ENCODE measurements at places on chromosomes 1 and 21.

GRCh38 chr1:181216591-181216994 is 128.1 kb downstream of the IER5 start:
- DNase-seq = no peak

DNA sequence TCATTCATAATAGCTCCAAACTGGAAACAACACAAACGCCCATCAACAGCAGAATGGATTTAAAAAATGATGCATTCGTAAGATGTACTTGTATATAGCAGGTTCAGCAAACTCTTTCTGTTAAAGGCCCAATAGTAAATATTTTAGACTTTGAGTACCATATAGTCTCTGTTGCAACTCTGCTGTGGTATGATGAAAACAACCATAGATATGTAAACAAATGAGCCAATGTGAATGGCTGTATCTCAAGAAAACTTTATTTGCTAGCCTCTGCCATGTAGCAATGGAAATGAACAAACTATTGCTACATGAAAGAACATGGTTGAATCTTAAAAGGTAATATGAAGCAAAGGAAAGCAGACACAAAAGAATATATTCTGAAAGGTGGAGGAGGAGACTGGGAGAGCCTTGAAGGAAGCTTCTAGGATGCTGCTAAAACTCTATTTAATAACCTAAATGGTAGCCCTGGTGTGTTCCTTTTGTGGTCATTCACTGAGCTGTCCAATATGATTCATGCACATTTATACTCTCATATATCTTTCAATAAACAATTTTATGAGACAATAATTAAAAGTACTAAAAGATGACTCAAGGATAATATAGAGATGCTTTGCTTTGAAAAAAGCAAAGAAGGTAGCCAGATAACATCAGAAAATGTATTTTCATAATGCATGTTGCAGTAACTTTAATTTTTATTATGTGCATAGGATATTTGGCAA is 29.1 kb upstream of the FMO3 start:
- DNase-seq = peak; percentile 18

- peak; percentile 39 for DNase-seq
Measured at GRCh38 chr1:52157582-52157981, 15.7 kb downstream of the ZFYVE9 start.

DNA sequence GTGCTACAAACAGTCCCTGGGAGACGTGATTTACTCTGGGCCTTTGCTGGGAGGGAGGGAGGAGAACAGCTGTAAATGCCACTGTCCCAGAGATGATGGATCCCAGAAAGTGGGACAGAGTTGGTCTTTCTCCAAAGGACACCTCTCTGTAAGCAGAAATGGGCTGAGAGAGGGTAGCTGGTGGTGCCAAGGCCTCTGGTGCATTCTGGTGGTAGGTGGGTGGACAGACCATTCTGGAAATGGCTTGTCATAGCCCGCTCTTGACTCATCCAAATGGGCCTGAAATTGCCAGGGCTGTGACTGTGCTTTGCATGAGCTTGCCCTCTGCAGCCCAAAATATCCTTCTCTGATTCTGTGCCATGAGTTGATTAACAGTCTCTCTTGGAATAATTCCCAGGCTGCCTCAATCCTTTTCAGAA is 36.1 kb downstream of the CCDC185 start:
- peak; percentile 95 for DNase-seq

DNA sequence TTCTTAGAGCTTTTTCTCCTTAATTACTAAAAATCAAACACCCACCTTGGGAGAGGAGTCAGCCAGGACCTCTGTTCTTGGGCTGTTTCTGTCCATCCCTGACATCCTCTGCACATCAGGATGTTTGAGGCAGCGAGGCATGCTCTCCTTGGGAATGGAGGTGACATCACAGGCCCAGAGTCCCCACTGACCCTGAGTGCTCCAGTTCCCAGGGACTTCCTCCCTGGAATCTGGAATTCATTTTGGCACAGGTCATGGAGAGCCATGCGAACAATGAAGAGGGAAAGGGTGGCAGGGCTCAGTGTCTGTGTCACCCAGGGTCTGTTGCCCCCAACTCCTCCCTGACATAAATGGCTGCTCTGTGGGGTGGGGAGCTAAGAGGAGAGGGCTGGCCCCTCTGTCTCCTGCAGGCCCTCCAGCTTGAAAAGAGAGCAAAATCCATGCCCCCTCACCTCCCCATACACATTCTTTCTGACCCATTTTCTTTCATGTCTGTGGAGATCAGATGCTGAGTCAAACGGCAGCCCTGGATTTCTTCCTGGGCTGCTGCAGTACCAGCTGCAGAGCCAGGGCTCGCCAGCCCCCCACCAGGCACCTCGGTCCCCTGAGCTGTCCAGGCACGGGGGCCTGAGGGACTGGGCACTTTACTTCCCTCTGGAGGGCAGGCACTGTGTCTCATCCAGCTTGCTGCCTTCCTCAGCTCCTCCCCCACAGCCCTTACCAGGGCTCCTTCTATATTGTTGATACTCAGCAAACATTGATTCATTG is 102.0 kb downstream of the NMNAT2 start:
- no peak for DNase-seq

- no peak for DNase-seq
Measured at GRCh38 chr1:116311756-116312680, 61.0 kb upstream of the ATP1A1 start.

GRCh38 chr1:160410406-160411005 is 10.1 kb downstream of the VANGL2 start:
- DNase-seq = no peak

- DNase-seq = peak; percentile 72
Measured at GRCh38 chr1:177048314-177049069, 116.0 kb downstream of the ASTN1 start.

DNA sequence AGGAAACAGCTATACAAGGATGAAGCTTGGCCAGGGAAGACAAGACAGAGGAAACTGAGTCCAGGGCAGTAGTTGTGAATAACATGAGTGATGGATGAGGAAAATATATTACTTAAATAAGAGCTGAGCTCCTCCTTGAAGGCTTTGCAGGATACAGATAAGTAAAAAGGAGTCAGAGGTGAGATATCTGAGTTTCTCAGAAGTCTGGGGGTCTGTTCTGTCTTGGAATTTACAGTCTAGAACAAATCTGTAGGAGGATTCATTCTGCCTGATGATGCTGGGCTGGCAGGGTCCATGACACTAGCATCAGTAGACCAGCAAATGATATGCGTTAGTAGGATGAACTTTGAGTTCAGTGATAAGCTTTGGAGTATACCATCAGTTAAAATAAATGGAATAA is 266.1 kb upstream of the POGK start:
- no peak for DNase-seq

DNA sequence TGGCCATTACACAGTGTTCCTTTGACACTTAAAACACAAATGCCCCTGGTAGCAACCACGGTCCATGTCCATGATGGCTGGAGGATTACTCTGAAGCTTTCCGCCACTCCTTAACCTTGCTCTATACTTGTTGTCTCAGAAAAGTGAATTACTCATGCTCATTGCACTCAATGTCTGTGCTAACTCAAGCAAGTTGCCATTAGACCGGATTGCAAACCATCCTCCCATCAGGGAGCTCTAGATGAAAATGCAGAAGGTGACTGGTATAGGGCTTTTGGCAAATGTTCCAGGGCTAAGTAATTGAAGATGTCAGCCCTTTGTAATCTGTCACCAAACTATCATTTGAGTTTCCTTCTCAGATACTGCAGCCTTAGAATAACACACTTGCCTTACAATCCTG is 1288.3 kb upstream of the B3GALT2 start:
- DNase-seq = no peak

- DNase-seq = no peak
Measured at GRCh38 chr1:235892202-235892601, 25.5 kb upstream of the LYST start.

DNA sequence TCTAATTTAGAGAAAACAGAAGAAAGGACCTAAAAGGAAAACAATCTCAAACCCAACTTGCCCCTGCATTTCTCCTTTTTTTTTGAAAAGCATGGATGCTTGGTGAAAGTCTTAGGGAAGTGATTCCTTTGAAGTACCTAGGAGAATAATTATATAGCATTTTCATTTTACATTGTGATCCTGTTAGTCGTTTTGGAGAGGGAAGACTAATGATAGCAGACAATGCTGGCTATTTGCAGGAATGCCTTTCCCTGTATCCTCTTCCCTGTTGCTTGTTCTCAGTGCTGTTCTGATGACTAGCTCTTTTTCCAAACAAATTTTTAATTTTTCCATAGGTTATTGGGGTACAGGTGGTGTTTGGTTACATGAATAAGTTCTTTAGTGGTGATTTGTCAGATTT is 53.9 kb downstream of the LAMC1 start:
- DNase-seq = no peak

DNA sequence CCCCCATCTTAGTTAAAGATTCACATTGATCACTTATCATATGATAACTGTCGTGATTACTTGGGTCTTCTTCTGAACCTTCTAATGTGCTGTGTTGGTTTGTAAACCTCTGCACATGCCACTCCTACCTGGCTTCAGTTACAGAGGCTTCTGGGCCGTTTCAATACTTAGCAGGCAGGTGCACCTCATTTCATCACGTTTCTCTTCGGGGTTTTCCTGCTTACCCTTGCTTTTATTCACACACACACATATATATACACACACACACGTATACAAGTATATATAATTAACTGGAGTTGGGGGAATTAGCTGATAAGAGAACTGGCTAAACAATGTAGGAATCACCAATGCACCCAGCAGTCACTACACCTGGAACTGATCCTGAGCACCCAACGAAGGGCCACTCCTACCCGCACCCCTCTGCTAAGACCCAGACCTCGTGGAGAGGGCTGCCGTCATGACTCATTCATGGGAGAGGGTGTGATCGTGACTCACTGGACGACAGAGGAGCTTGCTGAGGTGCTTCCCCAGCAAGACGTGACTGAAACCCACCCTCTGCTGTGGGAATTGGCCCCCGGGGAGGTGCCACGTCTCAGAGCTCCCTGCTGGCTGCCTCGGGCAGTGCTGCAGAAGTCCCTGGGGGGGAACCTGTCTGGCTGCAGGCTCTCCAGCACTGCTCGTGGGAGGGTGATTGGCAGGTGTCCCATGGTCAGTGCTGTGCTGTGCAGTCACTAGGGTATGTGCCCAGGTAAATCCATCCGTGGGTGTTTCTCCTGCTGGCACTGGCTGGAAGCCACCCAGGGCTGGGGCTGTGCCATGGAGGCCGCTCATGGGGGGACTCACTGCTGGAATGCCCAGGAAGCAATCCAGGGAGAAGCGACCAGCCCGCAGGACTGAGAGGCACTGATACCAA is 166.6 kb downstream of the DYRK1A start:
- DNase-seq = peak; percentile 91

- DNase-seq = no peak
Measured at GRCh38 chr1:116573431-116574095, 2.7 kb upstream of the CD58 start.

DNA sequence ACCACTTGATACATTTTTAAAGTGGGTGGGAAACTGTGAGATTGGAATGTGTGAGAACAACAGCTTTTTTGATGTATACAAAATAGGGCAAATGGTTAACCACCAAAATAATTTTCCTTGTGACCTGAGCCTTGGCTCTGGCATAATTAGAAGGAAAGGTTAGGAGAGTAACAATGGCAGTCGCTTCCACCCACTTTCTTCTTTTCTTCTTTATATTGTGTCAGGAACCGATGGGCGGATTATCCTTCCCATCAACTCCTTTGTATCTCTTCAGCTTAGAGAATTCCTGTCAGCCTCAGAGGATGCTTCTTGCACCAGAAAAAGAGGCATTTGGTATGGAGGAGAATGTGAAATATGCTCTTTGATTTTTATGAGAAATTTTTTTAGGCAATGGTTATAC is 90.6 kb downstream of the SDCCAG8 start:
- no peak for DNase-seq

DNA sequence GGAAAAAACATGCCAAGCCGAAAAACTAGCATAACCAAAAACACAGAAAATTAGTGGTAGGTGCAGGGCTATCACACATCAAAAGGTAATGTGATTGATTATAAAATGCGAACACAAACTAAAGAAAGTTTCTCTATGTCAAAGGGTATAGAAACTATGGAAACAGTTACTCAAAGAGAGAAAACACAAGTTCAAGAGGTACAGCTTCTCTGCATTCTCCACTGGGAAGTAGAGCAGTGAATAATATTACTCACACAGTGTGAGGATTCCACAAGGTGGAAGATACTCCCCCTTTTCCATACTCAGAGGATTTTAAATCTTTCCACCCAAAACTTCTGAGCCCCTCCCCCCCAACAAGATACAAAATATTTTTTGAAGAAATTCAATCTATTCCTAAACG is 18.6 kb downstream of the AKT3 start:
- DNase-seq = no peak

DNA sequence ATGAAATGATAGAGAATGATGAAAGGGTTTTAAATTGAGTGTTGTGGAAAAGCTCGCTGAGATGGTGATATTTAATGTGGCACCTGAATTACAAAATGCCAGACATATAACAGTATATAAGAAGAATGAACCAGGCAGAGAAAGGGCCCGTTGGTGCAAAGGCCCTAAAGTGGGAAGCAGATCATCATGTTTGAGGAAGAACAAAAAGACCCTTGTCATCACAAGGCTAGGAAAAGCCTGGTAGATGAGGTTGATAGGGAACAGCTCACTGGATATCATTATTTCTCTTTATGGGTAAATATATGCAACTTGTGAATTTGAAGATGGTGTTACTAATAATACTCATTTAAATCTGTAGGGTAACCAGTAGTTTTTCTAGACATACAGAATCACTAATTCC is 11.0 kb downstream of the RAP1A start:
- no peak for DNase-seq

DNA sequence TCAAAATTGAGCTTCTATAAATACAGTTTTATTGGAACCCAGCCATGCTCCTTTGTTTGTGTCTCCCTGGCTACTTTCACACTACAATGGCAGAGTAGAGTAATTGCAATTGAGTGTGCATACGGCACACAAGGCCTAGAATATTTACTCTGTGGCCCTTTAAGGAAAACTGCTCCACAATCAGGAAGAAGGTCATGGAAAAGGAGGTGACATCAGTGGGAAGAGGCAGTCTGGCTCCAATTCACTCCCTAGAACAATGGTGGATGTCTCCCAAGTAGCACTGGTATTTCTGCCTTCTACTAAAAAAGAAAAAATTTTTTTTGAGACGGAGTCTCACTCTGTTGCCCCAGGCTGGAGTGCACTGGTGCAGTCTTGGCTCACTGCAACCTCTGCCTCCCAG is 51.3 kb downstream of the KRTAP19-8 start:
- DNase-seq = no peak

DNA sequence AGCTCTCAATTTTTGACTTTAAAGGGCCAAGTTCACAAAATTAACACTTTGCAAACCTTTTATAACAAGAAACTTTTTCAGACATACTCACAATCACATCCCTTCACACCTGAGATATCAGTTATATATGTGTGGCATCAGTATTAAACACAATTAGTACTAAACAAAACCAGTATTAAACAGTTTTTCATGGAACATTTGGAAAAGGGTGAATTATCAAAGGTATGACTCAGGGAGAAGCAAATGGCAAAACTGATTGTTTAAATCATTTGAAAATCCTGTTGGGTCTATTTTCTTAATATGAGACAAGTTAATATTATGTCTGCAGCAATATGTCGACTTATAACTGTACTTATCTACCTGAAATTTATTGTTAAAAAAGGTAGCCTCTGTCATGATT is 587.3 kb downstream of the NEGR1 start:
- no peak for DNase-seq

- DNase-seq = no peak
Measured at GRCh38 chr1:25978403-25978802, 19.5 kb downstream of the PAFAH2 start.
